ENCODE measurements at places on chromosomes 6 and 20.

DNA sequence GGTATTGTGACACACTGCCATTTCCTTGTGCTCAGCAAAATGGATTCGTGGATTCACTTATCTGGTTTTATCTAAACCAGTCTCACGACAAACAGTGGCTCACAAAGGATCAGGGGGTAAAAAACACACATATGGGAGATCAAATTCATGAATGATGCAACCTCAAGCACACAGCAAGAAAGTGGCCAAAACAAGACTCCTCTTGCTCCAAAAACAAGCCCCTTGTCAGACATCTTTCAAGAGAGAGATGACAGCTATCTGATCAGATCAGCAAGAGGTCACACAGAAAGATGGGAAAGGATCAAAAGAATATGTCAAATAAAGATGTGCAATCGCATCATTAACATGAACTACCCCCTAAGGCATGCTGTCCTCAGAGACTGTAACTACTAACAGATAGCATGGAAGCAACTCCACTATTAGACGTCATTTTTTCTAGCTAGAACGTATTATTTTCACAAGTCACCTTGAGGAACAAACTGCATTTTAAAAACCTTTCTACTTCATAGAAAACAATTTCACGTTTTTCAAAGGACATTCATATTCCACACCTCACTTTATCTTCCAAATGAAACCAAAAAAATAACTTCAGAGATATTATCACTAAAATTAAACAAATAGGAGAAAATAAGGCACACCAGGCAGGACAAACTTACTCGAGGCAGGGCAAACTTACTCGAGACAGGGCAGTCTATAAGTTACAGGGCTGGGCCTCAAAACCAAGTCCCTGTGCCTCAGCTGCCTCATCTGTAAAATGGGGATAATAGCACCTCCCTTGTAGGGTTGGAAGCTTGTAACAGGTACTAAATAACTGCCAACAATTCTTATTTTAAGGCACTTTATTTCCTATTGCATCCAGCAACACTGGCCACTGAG lies 122.3 kb downstream of the PREX1 start:
- peak; percentile 57 for DNase-seq

DNA sequence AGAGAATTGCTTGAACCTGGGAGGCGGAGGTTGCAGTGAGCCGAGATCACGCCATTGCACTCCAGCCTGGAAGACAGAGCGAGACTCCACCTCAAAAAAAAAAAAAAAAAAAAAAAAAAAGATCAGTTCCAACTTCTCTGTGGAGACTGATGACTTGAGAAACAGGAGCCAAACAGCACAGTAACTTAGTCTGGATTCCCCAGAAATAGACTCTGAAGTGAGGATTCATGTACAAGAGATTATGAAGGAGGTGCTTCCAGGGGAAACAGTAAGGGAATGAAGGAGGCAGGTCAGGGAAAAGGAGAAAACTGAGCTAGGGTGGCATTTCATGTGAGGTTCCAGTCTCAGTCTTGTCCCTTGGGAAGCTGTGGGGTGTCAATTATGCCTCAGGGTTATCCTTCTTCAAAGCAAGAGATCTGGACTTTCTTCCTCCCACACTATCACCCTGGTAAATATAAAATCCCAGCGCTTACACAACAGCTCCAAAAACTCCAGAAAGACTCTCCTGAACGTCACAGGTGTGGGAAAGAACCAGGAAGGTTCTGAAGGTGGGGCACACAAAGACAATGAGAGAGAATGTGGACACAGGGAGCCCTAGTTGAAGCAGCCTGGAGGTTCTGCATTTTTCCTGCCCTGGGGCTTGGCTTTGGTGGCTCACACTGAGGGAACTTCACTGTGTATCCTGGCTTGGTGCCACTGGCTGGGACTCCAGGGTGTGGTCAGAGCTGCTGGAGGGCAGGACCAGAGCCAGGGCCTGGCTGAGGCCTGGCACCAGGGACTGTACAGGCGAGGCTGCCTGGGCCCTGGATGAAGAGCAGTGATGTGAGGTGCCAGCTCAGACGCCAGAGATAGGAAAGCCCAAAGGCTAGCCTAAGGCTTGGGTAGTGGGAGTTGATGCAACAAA lies 46.8 kb downstream of the PCNA start:
- peak; percentile 84 for DNase-seq

DNA sequence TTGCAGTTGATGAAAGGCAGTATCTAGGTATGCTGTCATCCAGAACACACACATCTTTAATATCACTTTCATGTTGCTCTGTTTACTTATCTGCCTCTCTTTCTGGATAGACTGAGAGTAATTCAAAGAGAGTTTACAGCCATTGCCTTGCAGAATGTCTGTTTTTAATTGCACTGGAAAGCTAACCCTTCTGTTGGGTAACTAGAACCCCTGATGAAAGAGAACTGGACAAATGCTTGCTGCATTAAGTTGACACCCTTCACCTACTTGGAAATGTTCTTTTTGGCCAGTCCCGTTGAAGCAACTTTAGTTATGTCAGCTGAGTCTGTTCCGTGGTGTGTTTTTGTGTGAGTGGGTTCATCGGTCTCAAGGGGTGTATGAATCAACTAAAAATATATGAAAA lies 383.8 kb upstream of the CITED2 start:
- peak; percentile 86 for DNase-seq

DNA sequence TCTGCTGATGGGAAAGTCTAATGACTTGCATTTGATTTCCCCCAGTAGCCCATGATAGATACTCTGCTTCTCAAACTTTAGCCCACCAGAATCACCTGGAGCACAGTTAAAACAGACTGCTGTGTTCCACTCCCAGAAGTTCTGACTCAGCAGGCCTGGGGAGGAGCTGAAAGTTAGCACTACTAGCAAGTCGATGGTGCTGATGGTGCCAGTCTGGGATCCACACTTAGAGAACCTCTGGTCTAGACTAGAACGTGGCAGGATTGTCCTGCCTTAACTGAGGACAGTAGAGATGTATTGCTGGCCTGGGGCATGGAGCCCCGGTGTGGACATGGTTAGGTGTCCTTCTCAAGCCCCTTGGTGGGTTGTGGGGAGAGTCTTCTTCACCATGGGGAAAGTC lies 8.7 kb downstream of the TOX2 start:
- DNase-seq: no peak

- no peak for DNase-seq
Measured at GRCh38 chr6:108476376-108476775, 84.3 kb upstream of the FOXO3 start.

- no peak for DNase-seq
Measured at GRCh38 chr20:1507276-1507675, 16.1 kb upstream of the SIRPB2 start.

GRCh38 chr6:44011350-44011920 lies 115.8 kb downstream of the MRPL14 start:
- peak; percentile 50 for DNase-seq

DNA sequence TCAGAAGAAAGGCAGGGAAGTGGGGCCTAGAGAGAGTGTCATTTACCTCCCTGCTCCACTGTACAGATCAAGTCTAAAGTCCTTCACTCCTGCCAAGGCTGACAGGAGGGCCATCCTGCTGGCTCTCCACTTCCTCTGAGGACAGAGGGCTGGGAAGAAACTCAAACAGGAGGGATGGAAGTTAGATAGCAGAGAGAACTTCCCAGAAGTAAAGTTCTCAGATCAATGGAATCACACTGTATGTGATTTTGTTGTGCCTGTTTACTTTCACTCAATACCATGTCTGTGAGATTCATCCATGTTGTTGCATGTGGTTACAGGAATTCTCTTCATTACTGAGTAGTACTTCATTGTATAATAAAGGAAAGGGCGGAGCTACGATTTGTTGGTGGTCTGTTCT lies 32.3 kb upstream of the ZFAND3 start:
- no peak for DNase-seq

DNA sequence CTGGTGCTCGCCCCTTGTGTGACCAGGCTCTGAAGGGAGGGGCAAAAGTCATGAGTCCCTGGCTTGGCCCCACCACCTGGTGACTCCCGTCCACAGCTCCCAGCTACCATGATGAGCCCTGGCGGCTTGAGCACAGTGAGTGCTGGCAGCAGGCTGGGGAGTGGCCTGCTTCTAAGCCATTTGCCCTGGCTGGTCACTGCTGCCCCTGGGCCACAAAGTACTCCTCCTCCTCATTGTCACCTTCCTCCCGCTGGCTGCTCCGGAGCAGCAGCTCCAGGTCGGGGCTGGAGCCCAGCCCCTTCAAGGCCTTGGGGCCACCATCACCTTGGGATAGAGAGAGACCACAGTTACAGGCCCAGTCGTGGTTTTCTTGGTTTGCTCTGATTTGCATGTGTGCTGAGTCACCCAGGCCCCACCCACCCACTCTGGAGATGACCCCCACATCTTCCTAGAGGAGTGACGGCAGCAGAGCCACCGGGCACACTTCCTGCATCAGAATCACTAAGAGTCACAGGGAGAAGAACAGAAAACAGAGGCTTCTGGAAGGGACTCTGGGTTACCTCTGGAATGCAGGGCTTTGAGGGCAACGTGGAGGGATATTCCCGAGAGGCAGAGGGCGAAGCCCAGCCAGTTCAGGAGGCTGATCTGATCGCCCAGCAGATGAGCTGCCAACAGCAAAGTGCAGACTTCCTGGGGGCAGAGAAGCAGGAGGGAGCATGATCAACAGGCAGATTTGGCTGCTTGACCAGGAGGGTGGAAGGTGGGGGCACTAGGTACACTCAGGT lies 42.1 kb upstream of the CDH22 start:
- peak; percentile 83 for DNase-seq

DNA sequence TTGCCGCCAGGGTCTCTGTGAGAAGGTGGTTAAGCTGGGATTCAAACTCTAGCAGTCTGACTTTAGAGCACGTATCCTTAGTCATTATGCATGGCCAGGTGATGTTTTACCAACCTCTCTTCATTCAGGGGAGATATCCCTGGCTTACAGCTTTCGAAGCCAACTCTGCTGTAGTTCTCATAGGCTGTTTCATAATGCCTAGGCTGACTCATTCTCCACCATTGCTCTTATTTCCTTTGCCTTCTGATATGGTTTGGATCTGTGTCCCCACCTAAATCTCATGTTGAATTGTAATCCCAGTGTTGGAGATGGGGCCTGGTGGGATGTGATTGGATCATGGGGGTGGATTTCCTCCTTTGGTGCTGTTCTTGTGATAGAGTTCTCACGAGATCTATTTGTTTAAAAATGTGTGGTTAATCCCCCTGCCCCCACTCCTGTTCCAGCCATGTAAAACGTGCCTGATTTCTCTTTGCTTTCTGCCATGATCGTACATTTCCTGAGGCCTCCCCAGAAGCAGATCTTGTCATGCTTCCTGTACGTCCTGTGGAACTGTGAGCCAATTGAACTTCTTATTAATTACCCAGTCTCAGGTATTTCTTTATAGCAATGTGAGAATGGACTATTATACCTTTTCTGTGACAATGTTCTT lies 94.6 kb upstream of the MAN1A1 start:
- DNase-seq: peak; percentile 11

DNA sequence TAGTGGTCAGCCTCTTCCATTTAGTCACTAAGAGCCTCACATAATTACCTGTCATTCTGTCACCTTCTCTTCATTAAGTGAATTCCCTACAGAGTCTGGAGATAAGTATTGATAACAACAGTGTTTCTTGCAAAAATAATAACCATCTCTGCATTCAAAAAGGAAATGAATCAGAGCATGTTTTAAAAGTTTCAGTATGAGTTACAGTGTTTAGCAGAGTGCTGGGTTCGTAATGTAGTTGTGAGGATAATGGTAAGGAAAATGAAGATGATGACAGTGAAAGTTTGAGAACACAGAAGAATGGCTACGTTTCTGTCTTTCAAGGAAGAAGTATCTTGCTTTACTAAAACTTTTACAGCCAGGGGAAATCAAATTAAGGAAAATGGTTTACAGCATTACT lies 31.3 kb downstream of the GPRC6A start:
- DNase-seq: no peak

- no peak for DNase-seq
Measured at GRCh38 chr6:7173843-7174503, 66.2 kb downstream of the RREB1 start.

DNA sequence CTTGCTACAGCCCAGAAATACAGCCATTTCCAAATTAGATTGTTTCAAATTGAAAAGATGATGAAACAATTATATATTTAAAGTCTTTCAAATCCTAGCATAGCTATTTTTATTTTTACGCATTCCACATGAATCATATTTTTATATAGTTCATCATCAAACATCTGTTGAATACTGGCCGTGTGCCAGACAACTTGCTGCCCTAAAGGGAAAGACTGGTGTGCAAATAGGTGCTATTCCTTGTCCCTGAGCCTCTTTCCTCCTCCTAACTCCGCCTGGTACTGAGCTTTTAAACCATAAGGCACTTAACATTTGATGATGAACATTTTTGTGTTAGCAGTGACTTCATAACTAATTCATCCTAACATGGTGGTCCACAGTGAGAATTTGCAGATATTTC lies 18.7 kb upstream of the PLCG1 start:
- peak; percentile 24 for DNase-seq

DNA sequence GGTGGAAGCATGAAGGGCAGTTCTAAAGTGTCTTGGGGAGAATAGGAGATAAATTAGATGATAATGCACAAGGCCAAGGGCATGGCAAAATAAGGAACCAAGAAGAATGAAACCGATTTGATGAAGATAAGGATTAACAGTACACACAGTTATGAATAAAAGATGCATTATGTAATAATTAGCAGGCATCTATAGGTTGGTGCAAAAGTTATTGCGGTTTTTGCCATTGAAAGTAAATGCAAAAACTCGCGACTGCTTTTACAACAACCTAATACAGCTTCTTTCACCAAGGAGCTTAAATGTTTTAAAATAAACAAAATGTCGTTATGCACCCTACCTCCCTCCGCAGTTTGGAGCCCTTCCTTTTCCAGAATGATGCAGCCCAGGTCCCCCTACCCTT lies 29.0 kb downstream of the MAS1 start:
- no peak for DNase-seq

GRCh38 chr20:39658662-39659409 lies 696.7 kb downstream of the DHX35 start:
- no peak for DNase-seq

- DNase-seq: no peak
Measured at GRCh38 chr6:118324116-118324515, 224.0 kb upstream of the PLN start.

GRCh38 chr6:30075094-30075789 lies at the start of gene RNF39:
RNF39 (minus strand) TSS chr6:30075769; CDS start chr6:30075585, 184 bp downstream.
- no peak for DNase-seq

DNA sequence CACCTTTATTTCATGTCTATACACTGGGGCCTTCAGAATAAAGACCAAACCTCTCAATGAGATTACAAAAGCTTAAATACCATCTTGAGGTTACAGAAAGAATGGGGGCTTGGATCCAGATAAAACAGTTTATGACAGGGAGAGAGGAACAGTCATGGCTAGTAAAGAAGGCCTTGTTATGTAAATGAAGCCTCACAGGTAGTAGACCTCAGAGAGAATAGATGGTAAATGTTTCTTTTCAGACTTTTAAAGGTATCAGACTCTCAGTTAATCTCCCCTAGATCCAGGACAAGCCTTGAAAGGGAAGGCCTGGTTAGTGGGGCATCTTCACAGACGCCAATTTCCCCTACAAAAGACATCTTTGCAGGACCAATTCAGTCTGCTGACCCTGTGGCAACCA lies 1325.6 kb downstream of the HACE1 start:
- no peak for DNase-seq

- no peak for DNase-seq
Measured at GRCh38 chr6:113920663-113921267, 50.2 kb downstream of the HDAC2 start.
